ENCODE measurements at places on chromosomes 4 and X. TPM values are rescaled to one million over a fixed set of nuclear protein-coding genes. Genes with fewer than 3 reads are reported as not detected.

RASGEF1B gene
- not detected for total RNA-seq

RASL11B gene
- 0.20 TPM for total RNA-seq

ARR3 gene
- not detected for total RNA-seq

OTC gene
- total RNA-seq, result not detected

POLN gene
- total RNA-seq, result 0.60 TPM

TXK gene
- 0.07 TPM for total RNA-seq

GPR101 gene
- not detected for total RNA-seq

SPATA4 gene
- total RNA-seq, result not detected

SMIM20 gene
- 30.6 TPM for total RNA-seq

LUZP4 gene
- not detected for total RNA-seq

FGFR3 gene
- 2.2 TPM for total RNA-seq

NUDT10 gene
- 0.42 TPM for total RNA-seq

XAGE5 gene
- total RNA-seq, result not detected

YIPF7 gene
- total RNA-seq, result 0.21 TPM

CLDN34 gene
- not detected for total RNA-seq

SHROOM4 gene
- not detected for total RNA-seq

SOWAHD gene
- total RNA-seq, result 0.21 TPM

PGAM4 gene
- total RNA-seq, result 0.43 TPM

HPGD gene
- total RNA-seq, result 59.7 TPM

RNF150 gene
- 0.39 TPM for total RNA-seq

FSTL5 gene
- 0.05 TPM for total RNA-seq

ODAM gene
- total RNA-seq, result not detected

GJB1 gene
- total RNA-seq, result not detected

SPON2 gene
- 0.20 TPM for total RNA-seq

TKTL1 gene
- not detected for total RNA-seq

ATOH1 gene
- total RNA-seq, result not detected

GABRQ gene
- total RNA-seq, result 0.17 TPM

All from A549 treated with CORT108297 at 1 μM for 4 hours (cell line).